Spinal cord (tissue), 10 donors: ENCODE measurements at places on chromosomes 5 and 9. TPM values are rescaled to one million over a fixed set of nuclear protein-coding genes. Genes with fewer than 3 reads are reported as not detected.

DNA sequence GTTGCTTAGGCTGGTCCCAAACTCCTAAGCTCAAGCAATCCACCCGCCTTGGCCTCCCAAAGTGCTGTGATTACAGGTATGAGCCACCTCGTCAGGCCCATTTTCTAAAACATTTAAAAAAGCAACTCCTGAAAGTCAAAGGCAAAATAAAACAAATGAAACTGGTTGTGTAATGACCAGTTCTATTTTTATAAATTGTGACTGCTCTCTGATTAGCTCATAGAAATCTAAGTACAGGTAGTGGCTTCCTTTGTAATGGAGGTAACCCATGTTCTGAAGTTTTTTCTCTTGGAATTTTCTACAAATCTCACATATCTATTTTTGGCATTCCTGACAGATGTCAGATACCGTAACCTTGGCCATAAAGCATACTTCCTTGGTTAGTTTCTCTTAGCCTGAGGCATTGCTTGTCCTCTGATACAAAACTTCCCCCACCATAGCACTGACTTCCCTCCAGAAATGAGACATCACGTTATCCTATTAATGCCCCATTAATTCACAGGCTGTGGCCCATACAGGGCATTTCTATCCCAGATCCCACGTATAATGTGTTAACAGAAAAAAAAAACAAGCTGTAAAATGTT, 14.1 kb upstream of the AK3 start:
- DNase-seq: no peak

DNA sequence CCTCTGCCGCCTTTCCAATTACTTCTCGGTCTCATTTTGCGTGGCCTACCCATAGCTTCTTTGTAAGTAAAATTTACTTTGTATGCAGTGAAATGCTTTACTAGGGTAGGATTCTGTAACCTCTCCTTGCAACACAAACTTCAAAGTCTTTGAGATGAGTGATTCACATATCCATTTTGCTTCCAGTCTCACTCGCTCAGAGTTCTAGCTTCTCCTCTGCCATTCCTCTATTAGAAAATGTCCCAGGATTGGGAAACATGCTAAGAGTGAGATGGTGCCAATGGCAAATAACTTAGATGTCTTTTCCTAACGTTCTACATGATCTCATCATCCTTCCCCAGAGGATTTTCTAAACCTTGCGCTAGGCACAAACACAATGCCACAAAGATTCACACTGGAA, 270.5 kb upstream of the SLC30A5 start:
- no peak for DNase-seq

DNA sequence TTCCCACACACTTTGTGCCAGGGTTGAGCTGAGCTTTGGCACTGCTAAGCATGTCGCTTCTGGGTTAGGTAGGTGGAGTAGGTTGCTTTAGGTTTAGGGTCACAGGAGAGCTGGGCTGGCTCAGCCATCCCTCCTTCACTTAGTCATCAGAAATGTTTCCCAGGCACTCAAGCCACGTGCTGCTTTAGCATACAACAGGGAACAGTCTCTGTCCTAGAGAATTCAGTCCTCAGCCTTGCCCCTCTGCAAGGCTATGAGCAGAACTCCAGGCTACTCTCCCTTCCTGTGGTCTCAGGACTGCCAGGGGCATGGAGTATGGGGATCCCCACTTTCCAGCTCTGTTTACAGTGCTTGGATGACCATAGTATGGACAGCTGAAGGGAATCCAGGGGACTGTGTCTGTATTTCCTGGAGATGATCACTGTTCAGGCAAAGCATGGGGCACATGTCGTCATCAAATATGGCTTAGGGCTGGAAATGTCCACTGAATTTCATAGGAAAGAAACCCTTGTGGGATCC, 7.5 kb upstream of the ANKRD33B start:
- no peak for DNase-seq

DNA sequence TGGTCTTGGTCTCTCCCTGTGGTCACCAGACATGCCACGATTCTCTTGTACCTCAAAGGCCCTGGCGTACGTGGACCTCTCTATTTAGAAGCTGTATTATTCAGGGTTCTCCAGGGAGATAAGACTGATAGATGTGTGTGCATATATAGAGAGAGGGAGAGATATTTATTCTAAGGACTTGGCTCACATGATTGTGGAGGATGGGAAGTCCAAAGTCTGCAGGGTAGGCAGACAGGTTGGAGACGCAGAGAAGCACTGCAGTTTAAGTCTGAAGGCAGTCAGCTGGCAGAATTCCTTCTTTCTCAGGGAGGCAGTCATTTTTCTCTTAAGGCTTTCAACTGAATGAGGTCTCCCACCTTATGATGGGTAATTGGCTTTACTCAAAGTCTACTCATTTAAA, 16.3 kb downstream of the C9orf57 start:
- no peak for DNase-seq

DNA sequence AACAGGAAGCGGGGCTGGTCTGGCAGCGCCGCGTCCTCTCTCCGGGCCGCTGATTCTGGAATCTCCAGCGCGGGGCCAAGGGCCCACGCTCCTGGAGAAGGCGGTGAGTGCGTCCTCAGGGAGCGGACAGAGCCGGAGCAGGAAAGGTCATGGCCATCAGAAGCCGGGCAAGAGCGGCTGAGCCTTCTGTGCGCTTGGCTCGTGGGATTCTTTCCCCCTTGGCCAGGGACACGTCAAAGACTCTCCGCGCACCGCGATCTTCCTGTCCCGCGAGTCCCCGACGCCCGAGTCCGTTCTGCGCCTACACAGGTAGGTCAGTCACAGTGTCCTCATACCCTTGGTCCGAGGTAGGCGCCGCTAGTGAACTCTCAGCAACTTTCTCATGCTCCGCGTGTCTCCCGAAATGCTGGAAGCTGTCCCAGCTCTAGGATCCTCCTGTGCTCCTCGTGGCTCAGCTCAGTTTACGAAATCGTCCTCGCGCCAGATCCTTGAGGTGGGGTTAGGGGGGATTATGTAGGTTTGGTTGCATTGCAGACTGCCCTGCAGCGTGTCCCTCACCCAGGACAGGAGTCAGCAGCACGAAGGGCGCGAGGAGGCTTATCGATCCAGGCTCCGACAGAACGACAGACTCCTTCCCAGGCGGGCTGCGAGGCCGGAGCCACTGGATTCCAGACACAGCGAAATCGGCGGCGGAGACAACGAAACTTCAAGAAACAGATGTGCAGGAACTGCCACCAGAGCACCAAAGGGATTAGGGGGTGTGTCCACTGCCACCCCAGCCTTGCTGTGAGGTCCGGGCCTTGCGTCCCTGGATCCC, 8.7 kb downstream of the LHX6 start:
- DNase-seq: no peak

DNA sequence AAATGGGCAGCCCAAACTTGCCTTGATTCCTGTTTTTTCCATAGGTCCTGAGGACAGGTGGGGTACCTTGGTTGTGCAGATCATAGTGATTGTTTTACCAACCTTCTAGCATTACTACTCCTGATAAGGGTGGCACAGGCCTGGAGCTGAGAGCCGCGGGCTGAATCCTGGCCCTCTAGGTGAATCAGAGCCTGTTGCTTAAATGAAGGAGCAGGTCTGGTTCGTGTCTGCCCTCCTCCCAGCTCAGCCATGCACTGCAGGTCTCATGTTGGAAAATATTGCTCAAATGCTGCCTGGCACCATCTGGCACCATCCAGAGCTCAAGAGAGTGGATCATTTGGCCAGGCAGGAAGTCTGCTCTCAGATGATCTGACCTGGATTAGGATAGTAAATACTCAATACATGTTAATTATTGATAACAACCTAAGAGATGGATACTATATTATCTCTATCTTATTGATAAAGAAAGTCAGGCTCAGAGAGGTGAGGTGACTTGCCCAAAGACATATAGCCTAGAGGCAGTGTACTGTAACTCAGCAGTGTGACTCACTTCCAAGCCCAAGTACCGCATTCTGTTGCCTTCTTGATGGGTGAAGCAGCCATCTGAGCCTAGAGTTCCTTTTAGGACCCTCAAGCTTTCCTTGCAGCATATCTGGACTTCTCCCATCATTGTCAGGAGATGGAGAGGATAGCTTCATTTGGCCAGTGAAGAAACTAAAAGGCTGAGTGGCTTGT, 104.3 kb upstream of the PITX1 start:
- DNase-seq: no peak

GRCh38 chr9:93132946-93133680, 938 bp downstream of the NINJ1 start:
- DNase-seq: no peak

- no peak for DNase-seq
Observed at GRCh38 chr5:132688536-132689339, 14.9 kb downstream of the IL4 start.

GRCh38 chr5:1136814-1137213, 25.0 kb upstream of the SLC12A7 start:
- no peak for DNase-seq

GRCh38 chr9:35731415-35732184, 395 bp downstream of the TLN1 start:
- DNase-seq: no peak

DNA sequence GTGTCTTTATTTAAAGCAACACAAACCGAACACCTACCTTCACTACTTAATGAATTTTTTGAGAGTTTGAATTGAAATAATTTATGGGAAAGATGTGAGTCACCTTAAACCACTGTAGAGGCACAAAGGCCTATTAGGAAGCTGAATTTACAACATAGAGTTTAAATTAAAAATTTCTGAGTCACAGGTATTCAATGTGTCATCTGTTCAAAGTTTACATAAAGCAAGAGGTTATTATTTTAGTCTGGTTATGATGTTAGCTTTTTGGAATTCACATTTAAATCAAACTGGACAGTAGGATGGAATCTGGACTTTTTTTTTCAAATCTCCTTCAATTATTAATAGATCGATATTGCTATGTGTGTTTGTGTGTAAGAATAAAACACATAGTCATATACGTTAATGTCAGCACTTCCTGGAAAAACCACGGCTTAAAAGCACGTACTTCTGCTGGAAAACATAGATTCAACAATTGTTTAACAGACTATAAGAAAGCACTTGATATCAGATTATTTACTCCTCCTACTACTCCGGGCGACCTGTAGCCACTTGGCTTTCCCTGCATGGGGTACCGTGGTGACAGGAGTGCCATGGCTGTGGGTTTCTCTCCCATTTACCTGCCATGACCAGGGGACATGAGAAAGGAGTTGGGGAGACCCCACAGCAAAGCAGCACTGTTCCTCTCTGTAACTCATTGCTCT, 638.6 kb downstream of the SEMA5A start:
- no peak for DNase-seq

DNA sequence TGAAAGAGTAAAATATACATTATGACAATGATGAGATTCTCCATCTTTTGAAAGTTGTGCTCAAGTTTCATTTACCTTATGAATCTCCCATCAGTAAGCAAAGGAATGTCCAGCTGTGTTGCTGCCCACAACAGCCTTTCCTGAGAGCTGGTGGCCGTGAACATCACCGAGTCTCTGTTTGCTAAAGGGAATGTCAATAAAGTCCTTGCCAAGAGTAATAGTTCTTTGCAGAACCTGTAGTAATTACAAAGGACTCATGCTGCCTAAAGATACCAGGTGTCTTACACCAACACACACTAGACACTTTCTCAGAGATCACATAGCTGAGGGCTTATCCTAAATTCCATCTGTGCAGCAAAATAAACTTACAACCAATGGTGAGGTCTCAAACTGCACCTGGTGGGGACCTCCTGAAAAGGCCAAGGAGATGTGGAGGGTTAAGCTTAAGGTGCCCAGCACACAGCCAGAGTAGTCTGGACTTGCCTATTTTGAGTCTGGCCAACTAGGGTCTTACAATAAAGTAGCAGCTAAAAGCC, 111.1 kb upstream of the DAPK1 start:
- DNase-seq: no peak

GRCh38 chr5:77743181-77743580, 33.0 kb downstream of the TBCA start:
- DNase-seq: no peak

- DNase-seq: no peak
Observed at GRCh38 chr5:123104607-123105006, 15.6 kb downstream of the PRDM6 start.

DNA sequence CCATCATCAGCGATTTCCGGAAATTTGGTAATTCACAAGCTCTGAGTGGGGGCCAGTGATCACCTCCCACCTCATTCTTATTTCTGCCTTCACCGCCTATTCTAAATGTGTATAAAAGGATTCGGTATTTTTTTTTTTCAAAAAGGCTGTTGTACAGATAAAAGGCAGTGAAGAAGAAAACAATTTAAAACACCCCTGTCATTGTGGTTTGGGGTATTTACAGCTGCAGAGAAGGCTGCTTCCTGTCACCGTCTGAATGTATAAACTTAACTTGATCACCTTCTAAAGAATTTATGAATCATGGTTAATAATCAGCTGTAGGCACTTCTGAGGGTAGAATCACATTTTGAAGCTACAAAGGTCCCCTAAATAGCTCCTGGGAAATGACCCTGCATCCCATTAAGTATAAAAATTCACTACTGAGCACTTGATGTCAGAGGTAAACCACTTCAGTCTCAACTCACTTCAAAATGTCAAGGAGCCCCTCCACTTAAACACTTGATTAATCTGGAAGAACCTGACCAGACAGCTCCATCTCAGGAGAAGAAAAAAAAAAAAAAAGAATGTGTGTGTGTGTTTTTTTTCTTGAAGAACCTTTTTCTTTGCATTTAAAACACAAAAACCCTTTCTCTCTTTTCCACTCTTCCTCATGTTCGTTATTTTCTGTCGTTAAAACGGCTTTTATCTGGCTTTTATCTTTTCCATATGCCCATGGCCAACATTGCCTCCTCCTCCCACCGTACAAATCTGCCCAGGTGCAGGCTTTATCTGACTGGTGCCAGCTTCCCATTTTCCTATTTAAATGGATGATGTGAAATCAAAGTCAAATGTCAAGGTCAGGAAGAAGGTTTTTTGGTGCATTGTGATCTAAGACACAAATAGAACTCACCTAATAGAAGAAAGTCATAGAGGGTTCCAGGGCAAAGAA, 291.2 kb downstream of the IRX1 start:
- DNase-seq: no peak

- no peak for DNase-seq
Observed at GRCh38 chr5:117487556-117487955, 912.9 kb upstream of the SEMA6A start.

DNA sequence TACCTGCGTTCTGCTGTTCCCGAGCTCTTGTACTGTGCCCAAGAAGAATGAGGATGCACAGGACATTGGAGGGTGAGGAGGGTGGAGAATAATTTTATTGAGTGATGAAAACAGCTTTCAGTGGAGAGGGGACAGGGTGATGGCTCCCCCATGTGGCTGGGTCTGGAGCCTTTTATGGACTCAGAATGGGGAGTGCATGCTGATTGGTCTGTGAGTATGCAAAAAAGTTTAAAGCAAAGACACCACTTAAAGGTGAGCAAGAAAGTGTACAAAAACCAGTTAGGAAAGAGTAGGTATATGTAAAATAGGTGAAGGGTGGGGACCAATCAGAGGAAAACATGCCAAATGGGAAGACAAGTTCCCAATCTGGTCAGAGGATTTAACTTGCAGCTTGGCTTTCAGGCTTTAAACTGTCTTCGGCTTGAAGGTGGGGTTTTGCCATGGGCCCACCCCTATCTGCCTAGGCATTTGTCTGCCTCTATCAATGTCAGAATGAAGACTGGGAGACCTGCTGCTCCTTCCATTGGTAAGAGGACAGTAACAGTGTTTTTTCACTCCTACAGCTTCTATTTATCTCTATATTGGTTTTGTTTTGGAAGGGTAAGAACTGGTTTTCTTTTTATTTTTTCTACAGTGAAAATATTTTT, 118.0 kb upstream of the RAI14 start:
- no peak for DNase-seq

The STRBP gene
- 70.6 TPM for polyA plus RNA-seq

The CCDC127 gene
- 21.0 TPM for polyA plus RNA-seq

The ESM1 gene
- polyA plus RNA-seq: 1.3 TPM

The TMEFF1 gene
- polyA plus RNA-seq: 17.8 TPM

The SLC27A4 gene
- 53.7 TPM for polyA plus RNA-seq

The TERT gene
- not detected for polyA plus RNA-seq

The AK1 gene
- 270 TPM for polyA plus RNA-seq
